RKO (cell line): ENCODE measurements at places on chromosomes 4 and X.

DNA sequence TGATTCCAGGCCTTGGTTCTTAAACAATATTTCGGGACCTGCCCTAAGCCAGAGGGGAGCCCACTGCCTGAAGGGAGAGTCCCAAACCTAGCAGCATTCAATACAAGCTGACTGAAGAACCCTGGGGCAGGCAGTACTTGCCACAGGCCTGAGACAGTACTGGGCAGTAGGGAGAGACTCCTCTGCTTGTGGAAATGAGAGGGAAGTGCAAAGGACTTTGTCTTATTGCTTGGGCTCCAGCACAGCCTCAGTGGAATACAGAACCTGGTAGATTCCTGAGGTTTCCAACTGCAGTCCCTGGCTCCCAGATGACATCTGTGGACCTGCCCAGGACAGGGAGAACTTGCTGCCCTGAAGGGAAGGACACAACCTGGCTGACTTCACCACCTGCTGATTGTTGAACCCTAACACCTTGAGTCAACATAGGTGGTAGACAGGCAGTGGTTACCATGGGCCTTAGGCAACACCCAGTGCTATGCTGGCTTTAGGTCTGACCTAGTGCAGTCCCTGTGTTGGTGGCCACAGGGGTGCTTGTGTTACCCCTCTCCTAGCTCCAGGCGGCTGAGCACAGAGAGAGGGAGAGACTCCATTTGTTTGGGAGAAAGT is 20.3 kb upstream of the ABCG2 start:
- DNase-seq: no peak

GRCh38 chr4:5791654-5792053 is 80.7 kb downstream of the EVC start:
- no peak for DNase-seq

- DNase-seq: no peak
These were observed 172.8 kb downstream of the TEX13C start for GRCh38 chrX:125492439-125492838.

GRCh38 chr4:137711502-137711901 is 179.2 kb upstream of the PCDH18 start:
- no peak for DNase-seq

DNA sequence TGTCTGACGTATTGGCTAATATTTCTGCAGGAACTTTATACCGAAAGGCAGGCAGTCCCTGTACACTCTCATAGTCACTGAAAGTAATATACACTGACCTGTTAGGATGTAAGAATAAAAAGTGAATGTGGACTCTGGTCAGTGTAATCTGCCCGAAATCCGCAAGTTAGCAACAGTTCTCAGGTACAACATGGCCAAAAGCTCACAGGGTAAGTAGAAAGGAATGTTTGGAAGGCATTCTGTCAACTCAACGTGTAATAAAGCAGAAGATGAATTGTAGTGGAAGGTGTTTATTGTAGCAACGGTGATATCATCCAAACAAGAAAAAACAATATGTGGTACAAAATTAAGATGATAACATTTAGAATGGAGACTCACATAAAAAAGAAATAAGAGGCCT is 26.0 kb upstream of the NUP54 start:
- no peak for DNase-seq

DNA sequence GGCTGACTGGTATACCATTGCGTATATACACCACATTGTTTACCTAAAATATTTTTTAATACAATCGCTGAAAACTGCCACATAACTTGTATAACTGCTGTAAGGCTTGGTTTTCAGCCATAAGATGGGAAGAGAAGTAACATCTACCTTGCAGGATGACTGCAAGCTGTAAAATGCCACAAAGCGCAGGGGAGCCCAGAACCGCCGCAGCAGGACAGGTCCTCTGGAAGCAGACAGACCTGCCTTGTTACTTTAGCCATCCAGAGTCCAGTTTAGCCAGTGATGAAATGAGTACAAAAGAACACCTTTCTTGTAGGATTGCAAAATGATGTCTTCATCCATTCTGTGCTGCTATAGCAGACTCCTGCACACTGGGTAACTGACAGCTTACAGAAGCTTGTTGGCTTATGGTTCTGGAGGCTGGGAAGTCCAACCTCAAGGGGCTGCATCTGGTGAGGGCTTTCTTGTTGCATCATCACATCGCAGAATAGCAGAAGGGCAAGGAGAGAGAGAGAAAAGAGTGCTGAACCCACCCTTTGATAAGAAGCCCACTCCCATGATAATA is 4.1 kb upstream of the CTBP1 start:
- DNase-seq: no peak

DNA sequence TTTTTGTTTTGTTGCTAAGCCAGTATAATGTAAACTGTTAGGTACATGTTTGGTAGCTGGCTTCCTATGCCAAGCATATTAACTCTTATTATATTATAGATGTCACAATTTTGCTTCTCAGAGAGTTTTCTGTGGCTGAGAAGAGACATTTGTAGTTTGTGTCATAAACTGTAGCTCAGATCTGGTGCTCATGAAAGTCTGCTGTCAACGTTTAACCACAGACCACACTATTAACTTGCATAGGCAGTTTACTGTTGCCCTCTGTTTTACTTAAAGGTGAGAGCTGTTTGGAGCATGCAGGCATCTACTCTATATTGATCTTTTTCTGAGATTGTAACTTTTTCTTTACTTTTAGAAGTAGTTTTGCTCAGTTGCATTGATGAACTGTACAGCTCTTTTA is 166.8 kb downstream of the TLL1 start:
- no peak for DNase-seq

DNA sequence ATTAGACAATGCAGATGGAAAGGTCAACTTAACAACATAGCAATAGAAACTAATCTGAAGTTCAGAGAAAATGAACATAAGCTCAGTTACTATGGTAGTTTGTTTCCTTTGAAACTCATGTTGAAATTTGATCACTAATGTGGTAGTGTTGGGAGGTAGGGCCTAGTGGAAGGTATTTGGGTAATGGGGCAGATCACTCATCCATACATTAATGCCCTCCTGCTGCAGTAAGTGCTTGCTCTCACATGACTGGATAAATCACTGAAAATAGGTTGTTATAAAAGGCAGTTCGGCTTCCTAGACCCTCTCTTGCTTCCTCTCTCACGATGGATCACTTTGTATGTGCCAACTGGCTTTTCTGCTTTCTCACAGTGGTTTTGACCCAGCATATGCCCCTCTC is 567.4 kb upstream of the GALNT7 start:
- no peak for DNase-seq

- no peak for DNase-seq
These were observed 135.7 kb downstream of the AASDH start for GRCh38 chr4:56251556-56251955.

GRCh38 chrX:4240541-4241194 is 527.2 kb upstream of the PRKX start:
- DNase-seq: peak; percentile 92

GRCh38 chr4:137640156-137640837 is 108.0 kb upstream of the PCDH18 start:
- DNase-seq: no peak

DNA sequence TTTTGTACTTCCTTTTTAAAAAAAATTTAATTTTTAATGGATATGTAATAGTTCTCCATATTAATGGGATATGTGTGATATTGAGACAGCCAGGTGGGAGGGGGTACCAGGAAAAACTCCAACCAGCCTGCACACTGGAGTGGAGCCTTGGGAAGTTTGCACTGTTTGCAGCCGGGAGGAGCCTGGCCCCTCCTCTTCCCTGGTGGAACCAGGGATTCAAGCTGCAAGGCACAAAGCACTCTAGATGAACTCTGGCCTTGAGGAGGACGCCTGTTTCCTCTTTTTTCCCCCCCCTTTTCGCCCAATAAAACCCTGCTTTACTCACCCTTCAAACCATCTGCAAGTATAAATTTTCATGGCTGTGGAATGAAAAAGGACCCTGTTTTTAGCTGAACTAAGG is 48.2 kb upstream of the GC start:
- DNase-seq: no peak

GRCh38 chrX:133980406-133980805 is 5.0 kb downstream of the GPC3 start:
- no peak for DNase-seq

GRCh38 chrX:24242649-24243175 is 71.2 kb downstream of the SUPT20HL2 start:
- DNase-seq: no peak

GRCh38 chr4:158714937-158715336 is 8.3 kb downstream of the PPID start:
- DNase-seq: no peak

- DNase-seq: no peak
These were observed 88.9 kb upstream of the LNX1 start for GRCh38 chr4:53680168-53680567.

GRCh38 chr4:94757192-94758140 is at the start of gene BMPR1B:
Gene BMPR1B (plus strand): TSS chr4:94757955. CDS start chr4:95104425, 346,470 bp downstream.
- no peak for DNase-seq

GRCh38 chr4:14237911-14238310 is 610.4 kb upstream of the BOD1L1 start:
- no peak for DNase-seq

DNA sequence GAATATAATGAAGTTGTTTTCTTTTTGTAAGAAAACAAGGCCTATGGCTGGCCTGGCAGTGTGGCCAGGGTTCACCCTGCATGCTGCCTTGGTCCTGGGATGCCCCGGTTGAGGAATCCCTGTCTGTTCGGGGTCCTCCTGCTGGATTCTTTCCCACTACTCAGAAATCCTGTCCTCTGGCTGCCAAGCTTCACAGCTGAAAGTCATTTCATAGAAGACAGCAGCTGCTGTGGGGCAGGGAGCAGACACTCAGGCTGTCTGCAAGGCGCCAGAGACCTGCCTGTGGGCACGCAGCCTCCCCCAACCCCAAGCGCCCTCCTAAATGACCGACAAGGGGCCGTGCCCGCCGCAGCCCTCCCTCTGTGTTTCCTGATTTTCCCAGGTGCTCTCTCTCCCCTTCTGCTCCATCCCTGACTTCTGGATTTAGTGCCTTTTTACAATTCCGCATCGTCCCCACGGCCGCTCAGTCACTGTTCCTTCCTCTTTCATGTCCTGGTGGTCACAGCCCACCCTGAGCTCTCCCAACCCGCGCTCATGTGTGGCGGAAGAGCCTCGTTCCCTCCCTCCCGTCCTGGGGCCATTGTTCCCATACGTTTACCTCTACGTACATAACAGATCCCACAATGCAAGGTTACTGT is 27.5 kb downstream of the ZFYVE28 start:
- DNase-seq: no peak

DNA sequence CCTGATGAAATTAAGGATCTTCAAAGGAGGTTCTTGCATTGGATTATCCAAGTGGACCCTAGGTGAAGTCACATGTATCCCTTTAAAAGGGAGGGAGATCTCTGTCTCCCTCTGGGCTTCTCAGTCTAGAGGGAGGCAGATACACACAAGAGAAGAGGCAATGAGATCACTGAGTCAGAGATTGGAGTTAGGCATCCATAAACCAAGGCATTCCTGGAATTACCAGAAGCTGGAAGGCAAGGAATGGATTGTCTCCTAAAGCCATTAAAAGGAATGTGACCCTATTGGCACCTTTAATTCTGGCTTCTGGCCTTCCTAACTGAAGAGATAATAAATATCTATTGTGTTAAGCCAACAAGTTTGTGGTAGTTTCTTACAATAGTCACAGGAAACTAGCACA is 383.2 kb downstream of the PACRGL start:
- DNase-seq: no peak

DNA sequence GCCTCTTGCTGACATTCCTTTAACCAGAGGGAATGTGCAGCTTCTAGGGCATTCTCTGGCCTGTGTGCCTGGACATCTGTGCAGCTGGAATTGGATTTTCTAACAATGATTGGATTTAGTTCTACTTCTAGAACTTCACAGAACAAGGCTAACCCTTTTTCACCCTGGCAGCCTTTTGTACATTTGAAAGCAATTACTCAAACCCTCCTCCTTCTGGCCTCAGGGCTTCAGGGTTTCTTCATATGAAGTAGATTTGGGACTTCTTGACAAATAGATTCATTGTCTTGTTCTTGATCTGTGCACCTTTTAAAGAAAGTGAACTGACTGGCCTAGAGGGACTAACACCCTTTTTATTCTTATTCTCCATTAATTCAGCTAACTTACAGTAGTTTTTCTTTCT is 30.1 kb downstream of the SPATA18 start:
- DNase-seq: no peak

DNA sequence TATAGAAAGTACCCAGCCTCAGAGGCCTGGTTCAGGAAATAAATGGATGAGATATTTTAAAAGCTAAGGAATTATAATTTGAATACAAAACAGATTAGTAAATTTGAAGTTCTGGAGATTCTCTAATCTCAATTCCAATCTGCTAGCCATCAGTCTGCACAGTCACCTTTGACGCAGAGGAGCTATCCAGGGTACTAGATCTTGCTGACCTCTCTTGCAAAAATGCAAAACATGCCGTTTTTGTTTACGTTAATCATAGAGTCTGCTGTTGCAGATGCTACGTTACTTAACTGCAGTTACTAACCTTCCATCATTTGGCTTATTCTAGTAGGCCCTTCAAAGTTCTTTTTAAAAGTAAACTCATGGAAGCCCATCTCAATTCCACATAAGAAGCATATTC is 10.4 kb downstream of the CCSER1 start:
- peak; percentile 73 for DNase-seq

GRCh38 chr4:82452026-82452425 is 21.6 kb downstream of the ENOPH1 start:
- no peak for DNase-seq

- DNase-seq: no peak
These were observed 183.5 kb upstream of the C1QTNF7 start for GRCh38 chr4:15244354-15244753.

DNA sequence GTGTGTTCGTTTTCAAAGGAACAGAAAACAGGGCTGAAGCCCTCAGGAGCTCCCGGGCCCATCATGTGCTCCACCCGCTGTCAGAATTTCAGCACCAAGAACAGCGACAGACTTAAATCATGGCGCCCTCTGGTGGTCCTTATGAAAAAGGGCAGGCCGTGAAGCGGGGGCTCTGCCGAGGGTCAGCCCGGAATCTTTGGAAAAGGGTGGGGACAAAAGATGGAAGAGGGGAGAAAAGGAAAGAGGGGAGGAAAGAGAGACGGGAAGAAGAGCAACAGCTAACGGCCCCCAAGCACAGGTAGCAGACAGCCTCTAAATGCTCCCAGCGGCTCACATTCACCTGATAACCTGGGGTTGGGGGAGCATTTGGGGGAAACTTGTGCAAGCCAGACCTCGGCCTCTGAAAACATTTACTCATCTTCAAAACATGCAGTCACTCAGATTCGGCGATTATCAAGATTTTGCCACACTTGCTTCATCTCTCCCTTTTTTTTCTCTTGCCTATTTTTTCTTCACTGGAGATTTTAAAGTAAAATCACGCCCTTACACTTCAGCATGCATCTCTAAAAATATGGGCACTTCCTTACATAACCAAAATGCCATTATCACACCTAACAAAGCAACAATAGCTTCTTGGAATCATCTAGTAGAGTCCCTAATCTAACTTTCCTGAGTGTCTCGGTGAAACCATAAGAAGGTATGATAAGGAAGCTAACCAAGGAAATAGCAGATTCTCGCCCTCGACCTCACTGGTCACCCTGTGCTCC is 28.1 kb upstream of the MAN2B2 start:
- DNase-seq: peak; percentile 75
